GM12892 (cell line): ENCODE measurements at places on chromosomes 2 and 18.

DNA sequence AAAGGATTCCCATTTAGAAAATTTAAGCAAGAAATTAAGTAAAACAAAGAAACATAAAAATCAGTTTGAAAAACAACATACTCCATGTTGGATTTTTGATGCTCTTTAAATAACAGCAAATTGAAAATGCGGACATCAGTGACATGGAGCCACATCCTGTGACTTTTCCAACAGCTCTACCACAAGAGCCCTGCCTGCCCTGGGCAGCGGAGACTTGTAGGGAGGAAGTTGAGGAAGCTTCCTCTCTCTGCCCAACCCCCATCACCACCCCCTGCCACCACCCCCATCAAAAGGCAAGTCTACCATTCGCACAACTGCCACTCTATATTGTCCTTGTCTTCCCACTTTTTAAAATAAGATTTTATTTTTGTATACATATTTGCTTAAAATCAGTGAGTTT lies 32.8 kb upstream of the DAPL1 start:
- no peak for DNase-seq

GRCh38 chr2:136019825-136020224 lies 34.4 kb upstream of the DARS1 start:
- no peak for DNase-seq

DNA sequence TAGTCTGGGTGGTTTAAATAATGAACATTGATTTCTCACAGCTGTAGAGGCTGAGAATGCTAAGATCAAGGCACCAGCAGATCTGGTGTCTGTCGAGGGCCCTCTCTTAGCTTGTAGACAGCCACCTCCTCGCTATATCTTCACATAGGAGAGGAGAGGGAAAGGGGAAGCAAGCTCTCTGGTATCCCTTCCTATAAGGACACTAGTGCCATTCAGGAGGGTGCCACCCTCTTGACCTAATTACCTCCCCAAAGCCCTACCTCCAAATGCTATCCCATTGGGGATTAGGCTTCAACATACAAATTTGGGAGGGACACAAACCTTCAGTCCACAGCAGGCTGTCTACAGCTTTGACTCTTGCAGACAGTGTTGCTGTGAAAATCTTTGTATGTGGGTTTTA lies 76.7 kb downstream of the BOLA3 start:
- no peak for DNase-seq

DNA sequence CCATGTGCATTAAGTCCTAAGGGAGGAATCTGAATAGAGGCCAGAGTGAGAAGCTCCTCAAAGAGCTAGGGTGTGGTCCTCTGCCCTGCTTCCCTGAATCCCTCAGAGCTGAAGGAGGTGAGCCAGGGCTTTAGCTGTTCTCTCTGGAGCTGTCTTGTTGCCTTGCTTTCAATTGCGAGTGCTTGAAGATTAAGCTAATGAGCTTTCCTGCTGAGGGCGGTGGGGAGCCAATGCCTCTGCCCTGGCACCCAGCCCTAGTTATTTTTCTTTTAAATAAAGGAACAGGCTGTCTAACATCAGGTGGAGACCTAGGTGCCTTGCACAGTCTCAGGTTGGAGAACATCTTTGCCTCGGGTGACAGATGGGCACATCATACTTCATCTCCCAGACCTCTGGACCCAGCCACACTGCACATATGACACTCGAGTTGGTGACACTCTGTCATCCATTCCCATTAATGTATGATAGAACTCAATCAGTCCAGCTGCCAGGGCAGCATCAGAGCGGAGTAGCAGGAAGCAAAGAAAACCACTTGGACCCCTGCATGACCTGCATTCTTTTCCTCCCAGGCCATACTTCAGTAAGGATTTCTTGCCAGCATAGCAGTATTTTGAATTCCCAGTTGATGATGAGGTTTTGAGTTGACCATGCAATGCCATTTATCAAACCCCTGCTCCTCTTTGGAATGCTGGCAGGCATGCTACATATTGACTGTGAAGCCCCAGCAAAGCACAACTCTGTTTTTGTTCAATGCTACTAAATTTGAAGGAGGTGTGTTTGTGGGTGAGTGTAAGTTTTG lies 292.7 kb downstream of the RNF144A start:
- no peak for DNase-seq

DNA sequence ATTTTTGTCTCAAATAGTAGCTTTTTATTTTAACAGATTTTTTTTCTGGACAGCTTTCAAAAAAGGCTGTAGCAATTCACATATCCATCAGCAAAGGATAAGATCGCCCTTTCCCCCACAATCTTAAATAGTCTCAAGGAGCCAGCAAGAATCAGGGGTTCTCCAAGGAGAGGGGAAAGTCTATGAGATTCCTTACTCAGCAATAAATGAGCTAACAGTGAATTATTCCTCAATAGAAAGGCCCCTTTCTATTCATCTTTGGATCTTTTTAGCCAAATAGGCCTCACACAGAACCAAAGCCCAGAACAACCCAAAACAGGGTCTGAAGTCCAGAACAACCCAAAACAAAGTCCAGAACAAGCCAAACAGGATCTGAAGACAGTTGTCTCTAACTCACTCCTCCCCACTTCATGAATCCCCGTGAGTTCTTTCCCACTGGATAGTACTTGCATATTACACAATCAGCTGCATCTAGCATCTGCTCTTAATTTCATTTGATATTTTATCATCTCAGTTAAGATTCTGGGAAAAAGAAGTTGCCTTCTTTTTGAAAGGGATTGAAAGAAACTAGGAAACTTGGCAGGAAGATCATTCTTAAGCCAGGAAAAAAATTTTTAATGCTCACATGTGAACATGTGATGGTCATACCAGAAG lies 3.4 kb upstream of the DHRS9 start:
- no peak for DNase-seq

DNA sequence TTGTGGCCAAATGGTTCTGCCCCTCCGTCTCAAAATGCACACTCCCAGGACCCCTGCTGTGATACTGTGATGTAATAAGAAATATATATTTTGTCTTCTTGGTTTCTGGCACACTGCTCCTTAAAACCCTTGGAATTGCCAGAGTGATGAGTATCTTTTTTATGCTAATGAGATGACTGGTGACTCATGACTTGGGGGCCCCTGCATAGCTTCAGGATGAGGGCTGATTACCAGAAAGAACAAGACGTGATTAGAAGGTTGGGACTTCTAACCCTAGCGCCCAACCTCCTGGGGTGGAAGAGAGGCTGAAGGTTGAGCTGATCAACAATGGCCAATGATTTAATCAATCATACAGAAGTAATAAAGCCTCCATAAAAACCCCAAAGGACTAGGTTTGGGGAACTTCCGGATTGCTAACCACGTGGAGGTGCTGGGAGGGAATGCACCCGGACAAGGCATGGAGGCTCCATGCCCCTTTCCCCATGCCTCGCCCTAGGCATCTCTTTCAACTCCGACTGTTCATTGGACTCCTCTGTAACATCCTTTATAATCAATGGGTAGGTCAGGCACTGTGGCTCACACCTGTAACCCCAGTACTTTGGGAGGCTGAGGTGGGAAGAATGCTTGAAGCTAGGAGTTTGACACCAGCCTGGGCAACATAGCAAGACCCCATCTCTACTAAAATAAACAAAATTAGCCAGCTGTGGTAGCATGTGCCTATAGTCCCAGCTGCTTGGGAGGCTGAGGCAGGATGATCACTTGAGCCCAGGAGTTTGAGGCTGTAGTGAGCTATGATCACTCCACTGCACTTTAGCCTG lies 89.1 kb downstream of the HS1BP3 start:
- no peak for DNase-seq

- no peak for DNase-seq
Observed at GRCh38 chr2:100753881-100754280, 66.1 kb upstream of the NPAS2 start.

DNA sequence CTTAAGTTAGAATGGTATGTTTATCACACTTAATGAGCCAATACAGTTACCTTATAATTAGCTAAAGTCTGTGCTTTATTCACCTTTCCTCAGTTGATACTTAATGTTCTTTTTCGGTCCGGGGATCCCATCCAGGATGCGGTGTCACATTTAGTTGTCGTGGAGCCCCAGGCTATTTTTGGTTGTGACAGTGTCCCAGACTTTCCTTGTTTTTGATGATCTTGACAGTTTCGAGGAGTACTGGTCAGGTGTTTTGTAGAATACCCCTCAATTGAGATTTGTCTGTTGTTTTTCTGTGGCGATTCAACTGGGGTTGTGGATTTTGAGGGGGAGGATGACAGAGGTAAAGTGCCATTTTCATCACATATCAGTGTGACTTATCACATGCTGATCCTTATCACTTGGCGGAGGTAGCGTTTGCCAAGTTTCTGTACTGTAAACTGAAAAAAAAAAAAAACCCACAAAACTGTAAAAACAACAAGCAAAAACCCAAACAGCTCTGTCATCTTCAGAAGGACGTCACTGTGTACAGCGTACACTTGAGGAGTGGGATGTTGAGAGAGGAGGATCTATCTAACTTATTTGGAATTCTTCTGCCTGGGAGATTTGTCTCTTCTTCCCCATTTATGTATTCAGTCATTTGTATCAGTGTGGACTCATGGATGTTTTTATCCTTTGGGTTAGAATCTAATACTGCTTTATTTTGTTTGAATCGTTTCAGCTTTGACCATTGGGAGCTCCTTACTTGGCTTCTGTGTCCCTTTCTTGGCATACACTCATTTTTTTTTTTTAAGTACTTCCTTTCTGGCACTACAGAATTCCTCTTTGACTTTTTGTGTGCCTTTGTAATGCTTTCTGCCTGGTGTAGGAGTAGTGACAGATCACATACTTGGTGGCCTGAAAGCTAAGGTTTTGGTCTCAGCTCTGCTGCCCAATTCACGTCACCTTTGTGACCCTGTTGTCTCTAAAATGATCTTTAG lies 68.1 kb downstream of the FMNL2 start:
- DNase-seq, result no peak

- DNase-seq, result no peak
Observed at GRCh38 chr2:74003494-74004211, 18.9 kb downstream of the TET3 start.

GRCh38 chr2:6053743-6054142 lies 361.6 kb downstream of the SOX11 start:
- DNase-seq, result no peak

DNA sequence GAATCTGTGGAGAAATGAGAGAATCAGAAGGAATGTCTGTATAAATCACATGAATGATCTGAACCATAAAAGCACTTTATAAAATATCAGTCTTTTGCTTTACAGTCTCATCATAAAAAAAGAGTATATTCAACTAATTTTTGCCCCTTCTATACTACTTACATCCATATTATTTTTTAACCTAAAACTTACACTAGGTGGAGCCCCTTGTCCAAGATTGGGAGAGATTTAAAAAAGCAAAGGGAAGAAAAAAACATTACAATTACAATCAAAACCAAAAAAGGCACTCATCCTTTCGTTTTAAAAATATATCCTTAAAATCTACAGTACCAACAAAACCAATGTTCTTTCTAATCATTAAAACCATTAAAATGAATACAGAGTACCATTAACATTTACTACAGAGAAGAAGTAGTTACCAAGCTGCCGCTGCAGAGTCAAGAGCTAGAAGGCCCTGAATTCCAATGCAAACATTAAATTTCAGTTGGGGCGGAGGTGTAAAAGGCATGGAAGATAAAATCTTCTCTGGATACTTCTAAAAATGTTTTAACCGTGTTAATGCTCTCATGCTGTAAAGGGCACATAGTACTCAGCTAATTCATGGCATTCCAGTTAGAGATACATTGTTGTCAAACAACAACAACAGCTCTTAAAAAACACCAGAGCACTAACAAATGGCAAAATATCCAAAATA lies 56.7 kb upstream of the EPB41L3 start:
- DNase-seq, result no peak

- DNase-seq, result no peak
Observed at GRCh38 chr18:11741505-11742145, 52.6 kb downstream of the GNAL start.

- no peak for DNase-seq
Observed at GRCh38 chr2:217512259-217512658, 490.5 kb downstream of the TNS1 start.

- peak; percentile 53 for DNase-seq
Observed at GRCh38 chr2:237968048-237968862, 1.4 kb downstream of the UBE2F start.

DNA sequence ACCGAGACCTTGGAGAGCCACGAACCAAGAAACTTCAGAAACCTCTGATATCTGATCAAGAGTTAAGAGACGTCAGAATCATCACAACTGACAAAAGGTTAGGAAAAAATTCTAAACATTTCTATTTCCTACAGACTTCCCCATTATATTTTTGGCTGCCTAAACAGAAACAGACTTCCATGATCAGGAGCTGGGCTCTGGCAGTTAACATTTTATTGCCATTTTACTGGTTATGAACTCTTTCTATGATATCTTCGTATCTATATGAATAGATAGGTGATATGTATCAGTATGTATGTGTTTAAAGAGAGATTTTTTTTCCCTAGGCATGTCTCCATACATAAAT lies 31.1 kb upstream of the PPP1R1C start:
- no peak for DNase-seq

DNA sequence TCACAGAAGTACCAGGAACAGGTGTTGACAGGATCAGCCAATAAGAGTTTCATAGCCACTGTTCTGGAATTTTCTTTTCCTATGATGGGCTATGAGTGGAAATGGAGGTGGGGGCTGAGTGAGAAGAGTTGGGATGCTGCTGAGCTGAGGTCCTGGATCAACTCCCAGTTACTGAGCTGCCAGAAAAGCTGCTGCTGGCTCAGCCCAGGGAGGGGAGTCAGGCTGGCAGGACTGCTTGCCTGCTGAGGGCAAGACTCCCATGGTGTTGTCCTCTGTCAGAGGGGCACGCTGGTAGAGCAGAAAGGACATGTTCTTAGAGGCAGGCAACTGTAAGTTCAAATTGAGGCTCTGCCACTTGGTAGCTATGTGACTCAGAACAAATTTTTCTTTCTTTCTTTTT lies 11.8 kb downstream of the TPGS2 start:
- DNase-seq, result no peak

GRCh38 chr2:157821519-157822131 lies 54.5 kb downstream of the ACVR1 start:
- no peak for DNase-seq

DNA sequence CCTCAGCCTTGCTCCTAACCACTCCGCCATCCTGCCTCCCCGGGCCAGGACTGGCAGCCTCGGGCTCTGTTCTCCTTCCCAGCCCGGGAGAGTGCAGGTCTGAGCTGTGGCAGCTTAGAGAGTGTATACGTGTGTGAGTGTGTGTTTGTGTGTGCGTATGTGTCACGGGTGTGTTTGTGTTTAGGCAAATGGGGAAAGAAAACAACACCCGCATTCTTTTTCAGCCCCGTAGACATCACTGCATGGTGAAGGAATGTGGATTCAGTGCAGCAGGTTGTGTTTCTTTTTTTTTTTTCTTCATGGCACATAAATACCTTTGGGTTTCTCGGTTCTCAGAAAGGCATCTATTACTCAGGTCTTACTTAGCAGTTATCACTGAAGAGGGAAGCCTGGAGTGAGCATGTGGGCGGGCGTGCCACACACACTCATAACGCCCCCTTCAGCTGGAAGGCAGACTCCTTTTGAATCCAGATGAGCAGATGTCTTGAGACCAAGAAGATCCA lies 44.2 kb downstream of the GLI2 start:
- DNase-seq, result no peak

- no peak for DNase-seq
Observed at GRCh38 chr2:60554646-60555065, 1.2 kb upstream of the BCL11A start.

- no peak for DNase-seq
Observed at GRCh38 chr2:224196810-224197209, 157.7 kb upstream of the SERPINE2 start.
